ENCODE measurements at places on chromosomes 3 and 15.

DNA sequence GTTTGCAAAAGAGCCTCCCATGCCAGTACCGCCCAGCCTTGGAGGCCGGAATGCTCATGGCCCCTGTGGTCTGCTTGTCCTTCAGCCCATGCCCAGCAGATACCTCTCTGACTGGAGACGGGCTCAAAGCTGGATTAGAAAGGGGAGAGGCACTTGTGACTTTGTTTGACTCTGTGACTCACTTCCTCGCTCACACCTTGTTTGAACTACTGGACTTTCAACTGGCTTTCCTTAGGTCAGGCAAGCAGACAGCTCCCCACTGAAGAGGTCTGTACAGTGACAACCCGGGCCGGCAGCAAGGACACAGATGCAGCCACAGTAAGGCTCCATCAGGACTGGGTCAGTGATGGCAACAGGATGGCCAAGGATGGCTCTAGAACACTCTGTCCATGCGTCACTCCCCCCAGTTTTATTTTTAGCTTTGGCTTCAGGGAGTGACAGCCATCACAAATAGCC is 98.6 kb upstream of the ABHD17C start:
- DNase-seq = no peak

DNA sequence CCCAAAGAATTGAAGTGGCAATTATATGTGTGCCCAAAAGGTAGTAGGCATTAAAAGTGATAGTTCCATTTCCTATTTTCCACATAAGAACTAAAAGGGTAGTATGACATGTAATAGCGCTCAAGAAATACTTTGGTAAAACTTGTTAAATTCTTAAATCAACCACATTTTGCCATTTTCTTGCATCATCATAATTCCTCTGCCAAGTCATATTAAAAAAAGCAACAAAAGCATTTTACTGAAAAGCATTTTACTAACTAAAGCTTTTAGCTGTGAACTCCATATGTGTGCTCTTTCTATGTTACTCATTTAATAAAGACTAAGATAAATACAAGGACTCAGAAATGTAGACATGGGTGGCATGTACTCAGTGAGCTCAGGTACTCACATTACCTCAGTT is 70.1 kb downstream of the GPR160 start:
- DNase-seq = no peak

DNA sequence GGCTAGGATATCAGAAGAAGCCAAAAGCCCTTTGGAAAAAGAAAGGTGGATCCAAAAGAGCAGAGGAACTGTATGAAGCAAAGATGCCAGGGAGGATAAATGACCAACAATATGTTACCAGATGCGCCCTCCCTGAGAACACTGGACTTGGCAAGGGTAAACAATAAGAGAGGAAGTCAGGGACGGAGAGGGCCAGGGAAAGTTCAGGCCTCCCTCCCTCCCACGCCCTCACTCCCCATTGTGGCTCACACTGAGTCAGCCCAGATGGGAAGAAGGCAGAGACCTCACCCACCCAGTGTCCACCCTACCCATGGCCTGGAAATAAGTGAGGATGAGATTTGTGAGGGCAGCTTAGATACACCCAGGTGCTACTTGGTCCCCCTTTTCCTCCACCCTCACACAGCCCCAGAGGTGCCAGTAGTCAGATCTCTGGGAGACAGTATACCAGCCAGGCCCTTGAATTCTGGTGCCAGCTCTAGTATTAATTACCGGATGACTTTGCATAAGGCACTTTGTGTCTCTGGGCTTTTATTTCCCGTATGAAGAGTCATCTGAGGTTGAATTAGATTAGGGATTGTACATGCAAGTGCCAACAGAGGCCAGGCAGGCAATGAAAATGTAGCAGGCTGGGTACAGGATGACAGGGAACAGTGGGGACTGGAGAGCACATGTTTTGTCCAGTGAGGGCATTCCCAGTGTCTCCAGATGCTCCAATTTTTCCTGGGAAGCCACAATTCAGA is 35.1 kb upstream of the FRMD4B start:
- no peak for DNase-seq

DNA sequence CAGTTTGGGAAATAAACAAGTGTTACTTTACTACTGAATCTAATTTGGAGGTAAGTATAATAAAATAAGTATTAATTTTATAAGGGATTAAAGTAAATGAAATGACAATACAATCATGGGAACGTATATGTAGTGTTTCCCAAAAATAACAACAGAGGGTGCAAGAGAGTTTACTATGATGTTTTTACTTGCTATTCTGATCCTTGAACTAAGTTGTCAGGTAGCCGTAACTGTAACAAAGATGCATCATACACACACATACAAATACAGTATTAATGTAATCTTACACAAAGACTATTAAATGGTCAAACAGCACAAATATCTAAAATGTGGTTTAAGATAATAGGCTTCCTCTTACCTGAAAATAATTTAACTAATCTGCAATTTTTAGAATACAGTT is 311.4 kb downstream of the TBC1D5 start:
- DNase-seq = peak; percentile 52

- DNase-seq = no peak
Measured at GRCh38 chr3:5791558-5791957, 604.1 kb downstream of the EDEM1 start.

DNA sequence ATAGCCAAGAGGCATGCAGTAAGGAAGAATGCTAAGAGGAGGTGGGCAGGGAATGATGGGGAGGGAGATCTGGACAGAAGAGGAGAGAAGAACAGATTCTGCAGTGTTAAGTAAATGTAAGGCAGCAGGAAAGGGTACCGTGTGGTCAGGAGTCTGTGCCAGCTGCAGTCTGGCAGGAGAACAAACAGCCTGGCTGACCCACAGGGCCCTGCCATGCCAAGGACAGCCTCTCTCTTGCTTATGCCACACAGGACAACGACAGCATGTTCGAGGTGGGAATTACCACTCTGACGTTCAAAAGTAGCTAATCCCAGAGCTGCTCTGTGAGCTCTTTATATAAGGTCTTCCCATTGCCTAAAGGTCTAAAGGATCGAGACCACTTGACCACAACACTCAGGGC is 31.3 kb downstream of the DAPK2 start:
- DNase-seq = no peak

DNA sequence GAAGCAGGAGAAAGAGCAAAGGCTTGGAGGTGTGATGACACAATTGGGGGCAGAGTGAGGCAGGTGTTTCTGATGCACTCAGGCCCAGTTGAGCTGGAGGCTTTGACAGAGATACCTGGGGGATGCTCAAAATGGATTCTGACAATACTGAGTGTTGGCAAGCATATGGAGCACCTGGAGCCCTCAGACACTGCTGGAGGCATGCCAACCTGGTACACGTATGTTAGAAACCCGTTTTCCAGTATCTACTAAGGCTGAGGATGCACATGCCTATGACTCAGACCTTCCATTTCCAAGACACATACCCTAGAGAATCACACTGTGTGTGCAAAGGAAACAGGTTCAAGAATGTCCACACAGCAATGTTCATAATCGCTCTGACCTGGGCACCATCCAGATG is 58.7 kb downstream of the WNT7A start:
- no peak for DNase-seq

- DNase-seq = peak; percentile 64
Measured at GRCh38 chr15:55003965-55004873, 192.5 kb downstream of the RSL24D1 start.

- DNase-seq = no peak
Measured at GRCh38 chr15:101393172-101393571, 96.3 kb downstream of the PCSK6 start.

DNA sequence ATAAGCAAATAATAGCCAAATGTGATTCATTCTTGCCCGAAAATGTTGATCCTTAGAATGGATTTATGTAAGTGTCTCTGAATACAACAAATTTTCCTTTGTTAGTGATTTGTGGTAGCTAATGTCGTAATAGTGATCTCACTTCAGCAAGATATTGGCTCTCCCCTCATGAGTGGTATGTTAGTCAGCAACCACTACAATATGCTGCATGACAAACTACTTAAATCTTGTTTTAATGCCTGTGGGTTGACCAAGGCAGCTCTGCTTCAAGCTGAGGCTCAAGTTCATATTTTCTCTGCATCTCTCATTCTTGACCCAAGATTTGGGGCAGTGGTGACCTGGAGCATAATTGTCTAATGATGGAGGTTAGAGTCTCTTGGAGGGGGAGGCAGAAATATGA is 49.8 kb upstream of the GALNT15 start:
- DNase-seq = no peak

Data from NCI-H524 (cell line).